ENCODE measurements at places on chromosomes 6 and 20.

- DNase-seq, result no peak
These were observed 32.4 kb downstream of the THBS2 start for GRCh38 chr6:169221264-169221663.

DNA sequence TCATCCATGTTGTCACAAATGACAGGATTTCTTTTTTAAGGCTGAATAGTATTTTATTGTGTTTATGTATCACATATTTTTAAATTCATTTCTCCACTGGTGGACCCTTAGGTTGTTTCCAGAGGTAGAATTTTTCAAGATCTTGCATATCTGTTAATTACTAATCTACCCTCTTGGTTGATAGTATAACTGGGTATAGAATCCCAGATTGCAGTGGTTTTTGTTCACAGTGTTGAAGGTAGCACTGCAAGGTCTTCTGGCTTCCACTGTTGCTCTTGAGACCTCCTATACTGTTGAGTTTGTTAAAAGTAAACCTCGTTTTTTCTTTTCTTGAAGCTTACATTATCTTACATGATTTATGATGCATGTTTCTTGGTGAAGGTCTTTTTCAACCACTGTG is 22.9 kb downstream of the CDC5L start:
- no peak for DNase-seq

DNA sequence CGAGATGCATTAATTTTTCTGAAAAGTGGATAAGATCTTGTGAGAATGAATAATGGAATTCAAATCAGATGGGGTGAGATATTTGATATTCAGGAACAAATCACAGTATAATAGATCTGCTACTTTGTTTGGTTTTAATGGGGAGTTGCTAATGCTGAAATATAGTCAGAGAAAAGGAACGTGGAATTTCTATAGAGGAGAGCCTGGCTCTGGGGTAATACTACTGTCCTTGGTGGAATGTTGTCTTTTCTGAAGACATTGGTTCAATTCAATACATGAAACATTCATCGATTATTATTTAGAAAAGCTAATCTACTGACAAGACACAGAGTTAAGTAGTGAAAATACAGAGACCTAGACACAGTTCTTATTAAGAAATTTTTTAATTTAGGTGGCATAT is 108.6 kb downstream of the ESR1 start:
- no peak for DNase-seq

DNA sequence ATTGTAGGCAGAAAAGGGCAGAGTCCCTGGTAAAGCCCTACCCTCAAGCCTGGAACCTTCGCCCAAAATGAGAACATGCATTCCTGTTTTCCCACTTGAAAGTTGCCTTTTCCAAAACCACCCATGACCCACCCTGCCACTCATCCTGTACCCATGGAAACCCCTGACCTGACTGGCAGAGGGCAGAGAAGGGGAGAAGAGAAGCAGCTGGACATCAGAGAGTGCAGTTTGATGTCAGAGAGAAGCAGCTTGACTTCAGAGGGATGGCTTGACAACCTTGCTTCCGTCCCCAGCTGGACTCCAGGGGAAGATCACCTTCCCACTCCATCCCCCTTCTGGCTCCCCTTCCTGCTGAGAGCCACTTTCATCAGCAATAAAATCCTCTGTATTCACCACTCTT is 123.6 kb upstream of the SHLD1 start:
- DNase-seq, result no peak

Data from common myeloid progenitor, CD34-positive (primary cell).